ENCODE measurements at places on chromosomes 4 and X.
A peak's percentile ranks its signal among the peaks of the same experiment; 100 is the strongest.

DNA sequence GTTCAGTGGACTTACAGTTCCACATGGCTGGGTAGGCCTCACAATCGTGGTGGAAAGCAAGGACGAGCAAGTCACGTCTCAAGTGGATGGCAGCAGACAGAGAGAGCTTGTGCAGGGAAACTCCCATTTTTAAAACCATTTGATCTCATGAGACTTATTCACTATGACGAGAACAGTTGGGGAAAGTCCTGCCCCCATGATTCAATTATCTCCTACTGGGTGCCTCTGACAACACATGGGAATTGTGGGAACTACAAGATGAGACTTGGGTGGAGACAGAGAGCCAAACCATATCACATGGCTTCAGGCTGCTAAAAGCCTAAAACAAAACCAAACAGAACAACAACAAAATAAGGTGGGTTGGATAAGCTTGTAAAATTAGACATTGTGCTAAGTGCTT is 194.4 kb upstream of the CPEB2 start:
- no peak for DNase-seq

- no peak for DNase-seq
Measured at GRCh38 chr4:1517592-1518411, 111.6 kb upstream of the NKX1-1 start.

DNA sequence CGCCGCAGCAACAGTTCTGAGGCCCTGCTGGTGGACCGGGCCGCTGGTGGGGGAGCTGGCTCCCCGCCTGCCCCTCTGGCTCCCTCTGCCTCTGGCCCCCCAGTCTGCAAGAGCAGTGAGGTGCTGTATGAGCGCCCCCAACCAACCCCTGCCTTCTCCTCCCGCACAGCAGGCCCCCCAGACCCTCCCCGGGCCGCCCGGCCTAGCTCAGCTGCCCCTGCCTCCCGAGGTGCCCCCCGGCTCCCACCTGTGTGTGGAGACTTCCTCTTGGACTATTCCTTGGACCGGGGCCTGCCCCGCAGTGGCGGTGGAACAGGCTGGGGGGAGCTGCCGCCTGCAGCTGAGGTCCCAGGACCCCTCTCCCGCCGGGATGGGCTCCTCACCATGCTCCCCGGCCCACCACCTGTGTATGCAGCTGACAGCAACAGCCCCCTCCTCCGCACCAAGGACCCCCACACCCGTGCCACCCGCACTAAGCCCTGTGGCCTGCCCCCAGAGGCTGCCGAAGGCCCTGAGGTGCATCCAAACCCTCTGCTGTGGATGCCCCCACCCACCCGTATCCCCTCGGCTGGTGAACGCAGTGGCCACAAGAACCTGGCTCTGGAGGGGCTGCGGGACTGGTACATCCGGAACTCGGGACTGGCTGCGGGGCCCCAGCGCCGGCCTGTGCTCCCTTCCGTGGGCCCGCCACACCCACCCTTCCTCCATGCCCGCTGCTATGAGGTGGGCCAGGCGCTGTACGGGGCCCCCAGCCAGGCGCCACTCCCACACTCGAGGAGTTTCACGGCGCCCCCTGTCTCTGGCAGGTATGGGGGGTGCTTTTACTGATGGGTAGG is 6.3 kb downstream of the PRAF2 start:
- no peak for DNase-seq

- DNase-seq = no peak
Measured at GRCh38 chrX:102154900-102155805, 624 bp downstream of the BEX5 start.

GRCh38 chr4:140109737-140110136 is 44.2 kb downstream of the MAML3 start:
- DNase-seq = no peak

GRCh38 chrX:50327235-50327634 is 122.7 kb downstream of the CCNB3 start:
- DNase-seq = no peak

DNA sequence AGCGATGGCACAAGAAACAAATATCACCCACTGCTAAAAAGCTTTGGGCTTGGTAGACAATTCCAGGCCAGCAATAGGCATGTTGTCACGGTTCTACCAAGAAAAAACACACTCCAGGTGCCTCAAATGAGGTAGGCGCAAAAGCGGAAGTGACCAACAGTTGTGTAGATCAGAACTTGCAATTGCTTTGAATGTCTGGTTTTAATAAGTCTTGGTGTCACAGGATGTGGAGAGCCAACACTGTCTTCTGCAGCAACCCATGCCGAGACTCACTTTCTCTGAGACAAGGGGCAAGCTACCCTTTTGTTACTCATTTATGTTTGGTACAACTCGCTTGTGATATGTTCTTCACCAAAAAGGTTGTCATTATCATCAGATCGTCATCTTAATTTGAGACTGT is 188.8 kb downstream of the HS6ST2 start:
- DNase-seq = no peak

DNA sequence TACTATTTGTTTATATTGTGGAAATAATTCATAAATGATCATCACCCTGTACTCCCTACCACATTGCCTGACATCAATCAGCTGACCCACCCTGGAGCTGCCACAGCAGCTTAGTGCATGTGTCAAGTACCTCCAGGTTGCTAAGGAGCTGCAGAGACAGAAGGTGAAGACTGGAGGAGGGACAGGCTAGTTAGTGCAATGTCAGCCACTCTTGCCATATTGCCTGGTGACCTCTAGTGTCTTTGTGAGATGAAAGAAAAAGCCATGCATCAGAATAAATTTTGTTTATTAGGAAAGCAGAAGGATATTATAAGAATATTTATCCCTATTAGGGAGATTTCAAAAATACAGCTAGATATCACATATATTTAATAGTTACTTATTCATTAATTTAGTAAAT is 243.9 kb upstream of the FAT4 start:
- no peak for DNase-seq

DNA sequence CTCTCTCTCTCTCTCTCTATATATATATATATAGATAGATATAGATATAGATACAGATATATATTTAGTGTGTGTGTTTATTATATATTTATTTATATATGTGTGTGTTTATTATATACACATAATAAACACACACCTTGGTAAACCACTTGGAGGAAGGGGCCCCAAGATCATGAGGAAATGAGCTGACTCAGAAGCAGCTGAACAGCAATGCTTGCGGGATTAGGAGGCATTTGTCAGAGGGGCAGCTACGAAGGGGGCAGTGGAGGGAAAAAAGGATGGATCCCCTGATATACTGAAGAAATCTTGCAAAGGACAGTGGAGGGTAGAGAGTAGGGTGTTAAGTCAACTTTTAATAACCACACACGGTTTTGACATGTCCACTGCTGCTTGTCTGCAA is 120.0 kb upstream of the SORBS2 start:
- DNase-seq = no peak

DNA sequence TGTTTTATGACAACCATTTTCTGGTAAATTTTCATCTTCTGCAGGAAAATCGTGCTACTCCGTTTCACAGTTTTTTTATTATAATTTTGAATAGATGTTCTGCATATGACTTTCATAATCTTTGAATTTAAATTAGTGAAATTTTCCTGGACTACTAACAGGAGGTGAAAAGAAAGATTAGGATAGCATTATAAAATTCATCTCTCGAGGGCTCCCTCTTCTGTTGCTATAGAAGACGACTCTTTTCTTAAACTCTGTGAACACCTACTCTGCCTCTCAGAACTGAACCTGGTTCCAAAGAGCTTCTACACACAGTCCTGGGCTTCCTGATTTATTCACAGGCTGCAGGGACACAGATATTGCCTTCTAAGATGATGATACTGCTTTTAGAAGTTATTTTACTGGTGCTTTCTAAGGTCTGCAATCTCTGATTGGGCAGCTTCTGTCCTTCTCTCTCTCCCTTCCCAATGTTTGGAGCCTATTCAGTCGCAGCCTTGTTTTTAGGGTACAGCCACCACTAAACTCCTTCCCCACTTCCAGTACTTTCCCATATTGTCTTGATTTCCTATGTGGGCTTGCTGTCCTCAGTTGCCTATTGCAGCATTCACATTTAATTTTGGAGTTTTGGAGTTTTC is 10.1 kb upstream of the SAP30 start:
- no peak for DNase-seq

DNA sequence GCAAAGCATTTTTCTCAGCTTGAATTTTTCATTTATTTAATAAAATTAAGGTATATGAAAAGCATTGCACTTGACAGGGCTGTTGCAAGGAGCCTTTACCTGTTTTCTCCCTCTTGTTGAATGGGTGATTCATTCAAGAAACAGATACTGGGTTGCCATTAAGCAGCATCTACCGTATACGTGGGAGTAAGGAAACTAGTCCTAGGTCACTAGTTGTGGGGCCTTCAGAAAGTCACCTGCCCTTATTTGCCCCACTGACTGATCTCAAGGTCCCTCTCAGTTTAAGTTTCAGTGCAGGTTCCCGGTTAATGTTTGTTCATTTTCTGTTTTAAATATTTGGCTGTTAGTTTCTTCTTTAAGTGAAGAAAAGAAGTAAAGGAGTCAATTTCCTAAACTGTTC is 34.0 kb downstream of the LHFPL1 start:
- no peak for DNase-seq

DNA sequence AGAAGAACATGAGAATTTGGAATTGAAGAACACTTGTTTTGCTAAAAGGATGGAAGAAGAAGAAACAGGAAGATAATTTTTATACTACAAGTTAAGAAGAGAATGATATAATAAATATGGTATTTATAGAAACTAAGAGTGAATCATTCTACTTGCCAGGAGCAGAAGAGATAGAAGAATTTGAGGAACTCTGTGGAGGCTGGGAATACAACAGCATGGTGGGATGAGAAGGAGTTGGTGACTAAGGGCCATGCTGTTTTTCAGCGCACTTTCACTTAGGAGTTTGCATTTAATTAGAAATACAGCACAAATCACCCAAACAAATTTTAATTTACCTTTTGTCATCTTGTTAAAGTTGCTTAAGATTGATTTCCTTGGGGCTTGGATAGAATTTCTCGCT is 20.5 kb downstream of the HADH start:
- no peak for DNase-seq

- no peak for DNase-seq
Measured at GRCh38 chr4:135900956-135901355, 1631.3 kb downstream of the PCDH18 start.

GRCh38 chr4:74335341-74336021 is 27.2 kb downstream of the EPGN start:
- no peak for DNase-seq

- DNase-seq = no peak
Measured at GRCh38 chr4:137655302-137655701, 123.0 kb upstream of the PCDH18 start.

GRCh38 chr4:112410364-112410763 is 105.6 kb downstream of the NEUROG2 start:
- no peak for DNase-seq

DNA sequence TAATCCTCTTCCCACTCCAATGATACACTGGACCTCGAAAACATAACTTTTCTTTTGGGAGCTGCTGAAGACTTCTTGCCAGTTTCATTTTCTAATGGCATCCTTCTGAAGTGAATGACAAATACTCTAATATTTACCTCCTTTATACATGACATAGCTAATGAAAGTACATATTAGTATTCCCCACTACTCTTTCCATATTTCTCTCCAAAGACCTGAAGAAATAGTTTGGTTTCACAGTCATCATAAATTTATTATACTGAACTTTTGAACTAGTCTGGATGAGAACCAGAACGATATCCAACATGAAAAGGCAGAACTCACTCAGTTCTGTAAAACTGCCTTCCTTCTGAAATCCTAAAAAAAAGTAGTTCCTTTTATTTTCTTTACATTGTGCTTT is 139.1 kb downstream of the GPC3 start:
- no peak for DNase-seq

DNA sequence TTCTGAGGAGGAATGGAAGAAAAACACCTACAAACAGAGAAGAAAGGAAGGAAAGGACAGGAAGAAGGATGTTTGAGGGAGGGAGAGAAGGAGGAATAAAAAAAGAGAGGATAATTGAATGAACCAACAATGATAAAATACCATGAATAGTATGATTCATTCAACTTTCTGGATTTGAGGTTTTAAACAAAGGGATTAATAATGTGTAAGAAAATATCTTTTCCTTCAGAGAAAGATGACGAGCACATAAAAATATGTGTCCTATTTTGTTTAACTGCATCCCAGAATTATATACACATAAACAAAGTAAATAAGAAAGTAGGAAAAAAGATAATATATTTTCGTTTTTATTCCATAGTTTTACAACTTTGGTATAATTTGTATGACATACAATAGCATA is 1380.4 kb downstream of the STIM2 start:
- no peak for DNase-seq

DNA sequence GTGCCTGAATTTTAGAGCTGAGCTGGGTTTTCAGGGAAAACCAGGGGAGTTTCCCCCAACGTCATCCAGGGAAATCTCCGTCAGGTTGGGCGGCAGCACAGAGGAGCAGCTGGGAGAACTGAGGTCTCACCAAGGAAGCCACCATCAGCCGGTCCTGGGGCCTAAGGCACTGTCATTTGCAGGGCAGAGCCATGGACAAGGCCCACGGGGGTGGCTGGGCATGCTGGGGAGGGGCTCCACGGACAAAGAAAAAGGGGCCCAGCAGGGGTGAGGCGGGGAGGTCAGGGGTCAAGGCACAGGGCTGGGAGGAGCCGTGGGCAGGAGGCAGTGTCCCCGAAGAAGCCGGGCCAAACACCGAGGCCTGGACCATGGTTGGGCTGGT is 109.8 kb downstream of the HMX1 start:
- DNase-seq = peak; percentile 27

DNA sequence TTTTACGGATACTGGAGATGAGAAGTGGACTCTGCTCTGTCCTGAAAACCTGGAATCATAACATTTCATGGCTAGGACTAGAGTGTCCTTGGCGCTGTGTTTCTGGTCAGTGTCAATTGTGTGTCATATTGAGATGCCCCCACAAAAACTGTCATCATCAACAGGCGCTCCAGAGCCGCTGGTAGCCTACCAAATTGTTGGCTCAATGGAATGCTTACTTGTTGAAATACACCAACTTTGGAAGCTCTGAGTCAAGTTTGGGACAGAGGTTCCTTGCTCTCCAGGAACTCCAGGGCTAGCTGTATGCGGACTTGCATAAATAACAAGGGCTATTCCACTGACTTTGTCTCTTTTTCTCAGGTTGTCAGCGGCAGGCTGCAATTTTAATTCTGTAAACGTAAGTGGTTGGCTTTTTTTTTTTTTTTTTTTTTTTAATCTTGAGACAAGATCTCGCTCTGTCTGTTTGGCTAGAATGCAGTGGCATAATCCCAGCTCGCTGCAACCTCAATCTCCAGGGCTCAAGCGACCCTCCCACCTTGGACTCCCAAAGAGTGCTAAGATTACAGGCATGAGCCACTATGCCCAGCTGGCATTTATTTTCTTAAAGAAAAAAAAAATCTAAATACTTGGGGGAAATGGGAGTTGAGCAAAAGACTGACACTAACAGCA is 871 bp upstream of the HPGD start:
- DNase-seq = no peak

DNA sequence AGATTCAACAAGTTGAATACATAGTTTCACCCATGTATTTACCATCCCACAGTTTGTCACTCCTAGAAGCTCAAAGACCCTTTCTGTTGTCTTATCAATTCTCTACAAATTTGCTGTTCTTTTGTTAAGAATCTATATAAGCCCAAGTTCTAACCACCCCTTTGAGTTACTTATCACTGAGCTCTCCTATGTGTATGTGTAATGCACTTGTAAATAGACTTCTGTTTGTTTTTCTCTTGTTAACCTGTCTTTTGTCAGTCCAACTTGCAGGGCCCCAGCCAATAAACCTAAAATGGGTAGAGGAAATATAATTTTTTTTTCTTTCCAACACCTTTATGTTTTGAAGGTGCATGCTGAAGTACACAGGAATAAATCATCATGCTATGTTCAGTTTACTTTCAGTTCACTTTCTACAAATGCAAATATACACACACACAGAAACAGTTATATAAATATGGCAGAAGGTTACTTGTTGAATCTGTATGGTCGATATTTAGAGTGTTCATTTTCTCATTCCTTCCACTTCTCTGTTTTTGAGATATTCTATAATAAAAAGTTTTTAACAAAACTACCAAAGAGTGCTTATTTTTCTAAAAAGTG is 22.3 kb upstream of the CLOCK start:
- no peak for DNase-seq
